Mesendoderm (in vitro differentiated cells): ENCODE measurements at places on chromosomes 13 and 19.

DNA sequence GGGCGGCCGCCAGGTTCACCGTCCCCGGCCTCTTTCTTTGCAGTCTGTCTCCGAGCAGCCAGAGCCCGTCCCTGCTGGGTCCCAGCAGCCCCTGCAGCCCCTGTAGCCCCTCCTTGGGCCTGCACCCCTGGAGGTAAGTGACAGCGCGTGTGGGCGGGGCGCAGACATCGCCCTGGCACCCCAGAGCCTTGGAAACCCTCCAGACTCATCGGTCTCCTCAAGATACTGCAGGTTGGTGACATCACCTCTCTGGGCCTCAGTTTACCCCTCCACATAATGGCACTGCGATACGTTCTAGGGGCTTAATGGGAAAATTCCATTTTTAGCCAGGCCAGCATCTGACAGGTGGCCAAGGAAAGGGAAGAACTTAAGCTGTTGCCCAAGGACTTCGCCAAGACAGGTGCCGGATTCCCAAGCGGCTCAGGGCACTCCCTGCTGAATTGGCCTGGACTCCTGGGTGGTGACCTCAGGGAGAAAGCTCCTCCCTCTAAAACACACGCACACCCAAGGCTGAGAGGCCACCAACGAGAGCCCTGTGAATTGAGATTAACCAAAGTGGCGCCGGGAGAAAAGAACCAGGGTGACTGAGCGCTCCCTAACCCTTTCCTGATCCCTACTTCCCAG is 13.1 kb downstream of the MAST3 start:
- peak; percentile 21 for DNase-seq

GRCh38 chr19:31338069-31338776 is 11.0 kb downstream of the TSHZ3 start:
- DNase-seq, result peak; percentile 91

DNA sequence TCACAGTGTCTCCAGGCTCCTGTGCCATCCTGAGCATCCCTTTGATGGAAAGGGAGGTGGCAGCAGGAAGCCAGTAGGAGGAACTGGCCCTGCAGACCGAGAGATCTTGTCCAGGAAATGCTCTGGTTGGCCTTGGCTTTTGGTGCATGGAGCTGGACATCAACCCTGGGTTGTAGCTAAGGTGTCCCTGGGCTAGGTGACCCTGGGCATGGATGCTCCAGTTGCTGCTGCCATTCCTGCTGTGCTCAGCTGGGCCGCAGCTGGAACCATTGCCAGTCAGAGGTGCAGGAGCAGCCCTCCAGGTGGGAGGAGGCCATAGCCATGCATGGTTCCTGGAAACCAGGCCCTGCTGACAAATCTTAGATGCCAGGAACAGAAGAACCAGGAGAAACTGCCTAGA is 67.5 kb downstream of the ZNF98 start:
- DNase-seq, result no peak

GRCh38 chr19:5968431-5969373 is 9.2 kb downstream of the RANBP3 start:
- DNase-seq, result peak; percentile 61

GRCh38 chr13:27034678-27035111 is 136.9 kb downstream of the USP12 start:
- peak; percentile 54 for DNase-seq

DNA sequence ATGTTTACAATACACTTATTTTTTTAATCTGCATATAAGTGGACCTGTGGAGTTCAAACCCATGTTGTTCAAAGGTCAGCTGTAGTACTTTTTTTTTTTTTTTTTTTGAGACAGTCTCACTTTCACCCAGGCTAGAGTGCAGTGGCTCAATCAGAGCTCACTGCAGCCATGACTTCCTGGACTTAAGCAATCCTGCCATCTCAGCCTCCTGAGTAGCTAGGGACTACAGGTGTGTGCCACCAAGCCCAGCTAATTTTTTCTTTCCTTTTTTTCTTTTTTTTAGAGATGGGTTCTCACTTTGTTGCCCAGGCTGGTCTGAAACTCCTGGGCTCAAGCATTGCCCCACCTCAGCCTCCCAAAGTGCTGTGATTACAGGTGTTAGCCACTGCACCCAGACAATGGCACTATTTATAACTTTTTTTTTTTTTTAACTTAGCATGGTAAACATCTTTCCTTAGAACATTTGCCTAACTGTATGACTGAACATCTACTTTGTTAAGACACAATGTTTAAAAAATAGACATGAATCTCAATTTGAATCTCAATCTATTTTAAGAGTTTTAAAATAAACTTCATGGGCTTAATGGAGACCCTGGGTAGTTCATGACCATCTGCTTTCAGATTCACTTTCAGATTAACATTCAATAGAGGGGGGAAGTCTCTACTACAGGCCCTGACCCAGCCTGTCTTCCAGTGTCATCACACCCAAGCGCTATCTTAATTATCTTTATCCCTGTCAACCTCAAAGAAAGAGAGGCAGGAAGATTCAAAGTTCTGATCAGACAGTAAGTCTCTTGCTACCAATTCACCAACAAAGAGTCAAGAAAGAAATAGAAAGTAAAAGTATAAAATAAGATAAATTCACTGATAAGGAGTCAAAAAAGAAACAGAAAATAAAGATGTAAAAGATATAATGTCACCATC is 97.7 kb upstream of the DOCK9 start:
- peak; percentile 54 for DNase-seq

- no peak for DNase-seq
These were observed 39.2 kb downstream of the CAB39L start for GRCh38 chr13:49404703-49405020.

GRCh38 chr13:75762076-75762937 is 126.2 kb downstream of the LMO7 start:
- DNase-seq, result no peak

DNA sequence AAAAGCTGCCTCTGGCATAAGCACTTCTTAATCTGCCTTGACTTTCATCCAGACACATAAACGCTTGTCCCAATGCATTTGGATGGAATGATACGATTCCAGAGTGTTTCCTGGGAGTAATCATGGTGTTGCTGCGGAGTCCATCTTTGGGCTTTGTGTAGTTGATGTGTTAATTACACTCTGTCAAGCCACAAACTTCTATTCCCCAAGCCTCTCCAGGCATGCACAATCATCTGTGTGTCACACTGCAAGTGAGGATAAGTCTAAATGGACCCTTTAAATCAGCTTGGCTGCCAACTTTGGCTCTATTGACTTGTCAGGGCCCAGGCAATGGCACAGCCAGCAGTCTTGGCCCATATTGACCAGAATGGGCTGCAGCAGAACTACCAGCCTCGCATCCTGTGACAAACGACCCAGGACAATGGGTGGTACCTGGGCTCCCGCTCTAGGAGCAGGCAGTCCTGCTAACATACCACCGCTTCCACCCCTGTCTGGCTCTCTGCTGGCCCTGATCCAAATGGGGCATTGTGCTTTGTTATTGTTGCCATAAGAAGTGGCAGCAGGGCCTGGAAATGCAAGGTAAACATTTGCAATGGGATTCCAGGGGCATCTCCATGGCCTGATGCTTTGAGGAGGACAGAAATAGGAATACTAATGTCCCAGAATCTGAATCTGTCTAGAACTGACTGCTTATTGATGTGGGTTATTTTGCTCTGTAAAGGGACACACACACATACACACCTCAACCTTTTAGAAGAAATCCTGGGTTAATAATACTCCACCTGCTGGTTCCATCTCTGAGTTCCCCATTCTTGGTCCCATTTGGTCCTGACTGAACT is 127.2 kb downstream of the DNAJC15 start:
- DNase-seq, result no peak

DNA sequence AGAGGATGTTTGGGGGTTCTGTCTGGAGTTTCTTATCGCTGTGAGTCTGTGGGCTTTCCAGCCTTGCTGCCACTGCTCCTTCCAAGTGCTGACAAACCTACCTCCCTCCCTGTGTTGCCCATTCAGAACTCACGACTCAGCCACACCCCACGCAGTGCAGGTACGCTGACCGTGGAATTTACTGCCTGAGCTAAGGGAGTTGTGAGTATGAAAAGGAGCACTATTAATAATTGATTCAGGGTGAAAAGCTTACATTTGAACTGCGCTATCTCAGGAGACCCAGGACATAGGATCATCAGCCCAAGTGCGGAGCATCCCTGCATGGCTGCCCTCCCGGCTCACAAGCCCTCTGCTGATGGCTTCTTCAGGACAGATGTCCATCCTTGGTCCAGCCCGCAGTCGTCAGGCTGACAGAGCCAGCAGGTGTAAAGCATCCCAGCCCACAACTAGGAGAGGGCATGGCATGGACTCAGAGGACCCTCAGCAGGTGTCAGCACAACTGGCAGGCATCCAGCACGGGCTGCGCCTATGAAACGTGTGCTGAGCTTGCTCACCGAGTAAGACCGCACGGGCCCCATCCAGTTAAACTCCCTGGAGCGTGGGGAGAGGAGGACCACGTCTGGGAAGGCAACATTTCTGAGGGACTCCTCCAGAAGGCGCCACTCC is 244.0 kb downstream of the COL4A1 start:
- no peak for DNase-seq

GRCh38 chr13:66508153-66508909 is 721.8 kb downstream of the PCDH9 start:
- DNase-seq, result no peak

DNA sequence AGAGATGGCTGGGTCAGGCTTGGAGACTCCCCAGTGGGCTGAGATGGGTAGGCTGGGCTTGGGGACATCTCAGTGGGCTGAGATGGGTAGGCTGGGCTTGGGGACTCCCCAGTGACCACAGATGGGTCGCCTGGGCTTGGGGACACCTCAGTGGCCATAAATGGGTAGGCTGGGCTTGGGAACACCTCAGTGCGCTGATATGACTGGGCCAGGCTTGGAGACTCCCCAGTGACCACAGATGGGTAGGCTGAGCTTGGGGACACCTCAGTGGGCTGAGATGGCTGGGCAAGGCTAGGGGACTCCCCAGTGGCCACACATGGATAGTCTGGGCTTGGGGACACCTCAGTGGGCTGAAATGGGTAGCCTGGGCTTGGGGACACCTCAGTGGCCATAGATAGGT is 12.8 kb downstream of the IQCN start:
- no peak for DNase-seq

DNA sequence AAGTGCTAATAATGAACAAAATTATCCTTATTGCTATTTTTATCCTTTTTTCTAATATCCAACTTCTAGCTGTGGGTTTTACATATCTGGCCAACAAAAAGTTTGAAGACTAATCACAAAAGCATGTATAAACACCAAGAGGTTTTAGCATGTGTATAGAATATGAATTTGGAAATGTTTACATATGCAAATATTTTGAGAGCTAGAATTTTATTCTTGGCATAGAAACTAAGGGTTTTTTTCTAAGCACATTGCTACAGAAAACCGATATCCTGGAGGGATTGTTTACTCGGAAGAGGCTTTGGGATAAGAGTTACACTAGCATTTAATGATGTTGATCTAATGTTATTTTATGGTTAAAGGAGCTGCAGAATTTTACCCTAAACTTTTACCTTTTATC is 392.1 kb downstream of the EFNB2 start:
- no peak for DNase-seq

- DNase-seq, result no peak
These were observed 39.6 kb upstream of the RANBP3 start for GRCh38 chr19:6017576-6017975.

DNA sequence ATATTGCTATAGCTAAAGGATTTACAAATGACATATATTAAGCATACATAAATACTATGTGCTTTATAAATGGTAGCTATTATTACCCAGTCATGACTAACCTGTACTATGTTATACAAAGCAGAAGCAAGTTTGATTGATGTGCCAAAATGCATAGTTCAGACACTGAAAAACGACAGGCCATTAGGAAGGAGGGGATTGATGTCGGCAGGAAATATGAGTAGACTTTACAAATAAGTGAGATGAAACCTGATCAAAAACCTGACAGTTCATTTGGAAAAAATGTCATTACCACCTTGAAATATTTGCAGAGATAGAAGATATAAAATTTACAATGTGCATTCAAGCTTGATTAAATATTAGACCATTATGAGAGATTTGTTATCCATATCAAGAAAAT is 38.8 kb upstream of the TPP2 start:
- DNase-seq, result no peak

- DNase-seq, result peak; percentile 38
These were observed 685 bp upstream of the SUPT5H start for GRCh38 chr19:39444598-39445195.

GRCh38 chr13:41960211-41960636 is 685 bp downstream of the VWA8 start:
- DNase-seq, result peak; percentile 48

DNA sequence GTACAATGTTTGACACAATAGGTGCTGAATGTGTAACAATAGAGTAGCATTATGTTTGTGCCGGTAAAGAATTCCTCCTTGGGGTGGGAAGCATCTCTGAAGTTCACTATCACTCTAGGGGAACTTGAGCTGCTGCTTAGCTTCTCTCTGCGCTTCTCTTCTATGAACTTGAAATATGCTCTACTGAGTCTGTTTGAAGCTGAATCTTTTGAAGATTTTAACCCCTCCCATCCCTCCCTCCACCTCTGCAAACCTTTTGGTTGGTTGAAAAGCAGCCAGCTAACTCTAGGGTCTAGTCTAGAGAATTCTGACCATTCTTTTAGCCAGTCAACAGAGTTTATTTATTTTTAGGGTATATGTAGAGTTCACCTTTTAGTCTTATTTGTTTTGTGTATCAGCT is 2.5 kb downstream of the PCCA start:
- DNase-seq, result no peak

DNA sequence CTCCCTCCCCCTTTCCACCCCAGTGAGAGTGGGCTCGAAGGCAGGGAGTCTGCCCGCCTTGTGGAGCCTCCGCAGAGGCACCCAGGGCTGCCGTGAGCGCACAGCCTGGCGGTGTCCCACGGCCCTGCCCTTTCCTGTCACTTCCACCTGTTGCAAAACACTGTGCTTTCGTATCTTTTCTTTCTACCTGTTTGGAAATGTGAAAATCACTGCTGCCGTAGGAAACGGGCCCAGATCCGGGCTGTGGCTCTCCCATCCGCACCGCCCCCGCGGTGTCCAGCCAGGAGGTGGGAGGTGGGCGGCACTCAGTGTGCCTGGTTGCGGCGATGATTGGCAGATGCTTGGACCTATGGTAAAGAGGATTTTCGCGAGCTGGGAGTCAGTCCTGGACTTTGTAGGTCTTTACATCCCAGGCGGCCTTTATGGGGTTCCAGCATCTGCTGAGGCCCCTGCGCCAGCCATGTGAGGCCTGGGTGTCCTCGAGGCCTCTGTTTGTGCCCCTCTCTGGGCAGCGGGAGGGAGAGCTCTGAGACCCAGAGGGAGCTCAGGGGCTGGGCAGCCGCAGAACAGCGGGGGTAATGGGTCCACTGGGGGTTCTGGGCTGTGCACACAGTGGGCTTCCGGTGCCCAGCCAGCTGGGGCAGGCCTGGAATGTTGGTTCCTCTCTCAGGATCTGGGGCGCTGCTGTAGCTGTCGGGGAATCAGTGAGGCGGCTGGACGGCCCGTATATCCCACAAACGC is 6.1 kb downstream of the STK11 start:
- DNase-seq, result peak; percentile 76

- peak; percentile 65 for DNase-seq
These were observed 153.9 kb downstream of the TEX29 start for GRCh38 chr13:111474136-111475002.

GRCh38 chr19:11806354-11807098 is 7.5 kb upstream of the ZNF440 start:
- no peak for DNase-seq
